ENCODE measurements at places on chromosomes 16 and 17. TPM values are rescaled to one million over a fixed set of nuclear protein-coding genes. Genes with fewer than 3 reads are reported as not detected.

DNA sequence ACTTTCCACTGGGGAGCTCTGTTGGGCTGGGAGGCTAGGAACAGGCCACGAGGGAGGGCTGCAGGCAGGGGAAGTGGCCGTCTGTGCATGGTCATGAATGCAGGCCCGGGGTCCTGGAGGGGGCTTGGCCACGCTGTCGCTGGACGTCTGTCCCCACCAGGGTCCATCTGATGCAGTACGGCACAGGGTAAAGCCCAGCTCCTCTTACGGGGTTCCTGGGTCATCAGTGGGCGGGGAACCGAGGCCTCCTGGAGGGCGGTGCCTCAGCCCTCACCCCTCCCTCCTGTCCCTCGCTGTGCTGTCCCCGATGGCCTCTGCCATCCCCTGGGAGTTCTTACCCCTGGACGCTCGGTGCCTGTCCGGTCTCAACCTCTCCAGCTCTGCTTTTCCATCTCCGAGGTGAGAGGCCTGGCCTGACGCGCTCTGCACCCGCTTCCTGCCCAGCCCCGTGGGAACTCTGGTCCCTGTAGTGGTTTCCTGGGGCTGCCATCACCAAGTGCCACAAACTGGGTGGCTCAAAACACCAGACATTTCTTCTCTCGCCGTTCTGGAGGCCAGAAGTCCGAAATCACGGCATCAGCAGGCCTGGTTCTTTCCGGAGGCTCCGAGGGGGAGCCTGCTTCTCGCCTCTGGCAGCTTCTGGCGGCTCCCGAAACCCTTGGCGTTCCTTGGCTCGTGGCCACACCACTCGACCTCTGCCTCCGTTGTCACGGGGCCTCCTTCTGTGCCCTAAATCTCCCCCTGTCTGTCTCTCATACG is 182.8 kb downstream of the SEC14L1 start:
- H3K36me3 ChIP-seq: no peaks in the 10 kb centered on the region
- peaks cover 59% of the 10 kb centered on the region for H3K4me1 ChIP-seq
- DNase-seq: no peak

DNA sequence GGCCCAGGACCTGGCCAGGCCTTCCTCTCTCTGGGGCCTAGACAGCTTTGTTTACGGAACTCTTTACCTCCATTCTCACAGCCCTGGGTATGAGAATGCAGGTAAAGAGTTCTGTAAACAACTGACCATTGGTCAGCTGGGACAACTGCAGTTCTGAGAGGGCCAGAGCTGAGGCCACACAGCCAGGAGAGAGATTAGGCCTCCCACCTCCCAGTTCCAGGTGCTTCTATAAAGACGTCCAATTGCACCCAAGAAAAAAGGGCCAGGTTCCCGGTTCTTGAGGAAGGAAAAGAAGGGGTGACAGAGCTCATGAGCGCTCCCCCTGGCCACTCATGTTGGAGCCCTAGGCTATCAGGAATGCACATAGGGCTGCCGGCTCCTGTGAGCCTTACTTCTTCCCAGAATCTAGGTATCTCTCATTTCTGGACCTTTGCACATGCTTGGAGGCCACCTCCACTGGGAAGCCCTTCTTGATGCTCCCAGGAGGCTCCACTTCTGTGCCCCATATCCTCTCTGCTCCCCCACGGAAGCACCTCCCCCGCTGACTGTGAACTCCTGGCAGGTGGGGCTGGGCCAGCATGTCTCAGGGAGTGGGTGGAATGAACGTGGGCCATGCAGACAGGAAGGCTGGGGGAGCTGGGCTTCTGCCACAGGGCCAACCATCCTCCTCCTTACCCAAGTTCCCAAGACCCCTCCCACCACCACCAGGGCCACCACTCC is 13.1 kb downstream of the CNGB1 start:
- H3K4me1 ChIP-seq: no peaks in the 10 kb centered on the region
- no peak overlapping the region for H3K4me3 ChIP-seq
- DNase-seq: no peak
- H3K27ac ChIP-seq: no peak overlapping the region
- no peaks in the 10 kb centered on the region for H3K27me3 ChIP-seq

DNA sequence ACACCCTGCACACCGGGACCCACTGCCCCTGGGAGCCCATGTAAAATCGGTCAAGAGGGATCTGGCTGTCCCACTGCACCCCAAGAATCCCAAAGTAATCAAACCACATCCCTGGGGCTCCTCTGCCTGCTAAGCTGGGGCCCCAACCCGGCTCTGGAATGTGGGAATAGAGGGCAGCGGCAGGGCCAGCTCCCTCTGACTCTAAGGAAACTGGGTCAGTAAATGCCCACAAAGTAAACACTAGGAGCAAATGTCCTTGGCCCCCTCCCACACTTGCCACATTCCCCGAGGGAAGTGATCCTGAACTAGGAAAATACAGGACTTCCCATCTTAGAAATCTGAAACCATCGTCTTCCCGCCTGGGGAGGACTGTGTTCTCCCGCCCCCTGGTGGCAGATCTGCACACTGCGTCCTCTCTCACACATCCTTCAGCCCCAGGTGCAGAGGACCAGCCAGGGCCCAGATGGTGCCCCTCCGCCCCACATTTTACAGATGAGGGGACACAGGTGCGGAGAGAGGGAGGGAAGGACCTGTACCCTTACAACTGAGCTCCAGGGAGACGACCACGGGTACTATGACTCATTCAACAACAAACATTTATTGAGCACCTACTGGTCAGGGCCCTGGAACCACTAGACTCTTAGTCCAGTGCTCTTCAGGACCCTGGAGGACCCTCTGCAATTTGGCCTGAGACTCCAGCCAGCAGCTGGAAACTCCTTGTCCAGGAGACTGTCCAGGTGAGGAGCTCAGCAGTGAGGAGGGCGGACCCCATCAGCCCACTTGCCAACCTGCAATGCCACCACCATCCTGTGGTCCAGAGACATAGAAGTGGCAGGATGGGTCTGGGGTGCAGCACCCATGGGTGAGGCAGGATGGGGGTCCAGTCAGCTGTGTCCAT is 10.1 kb downstream of the P3H4 start:
- DNase-seq: peak; percentile 86
- H3K4me3 ChIP-seq: peak overlapping the region; percentile 65
- H3K4me1 ChIP-seq: peaks cover 18% of the 10 kb centered on the region
- peaks cover 2% of the 10 kb centered on the region for H3K27me3 ChIP-seq
- no peak overlapping the region for H3K27ac ChIP-seq

DNA sequence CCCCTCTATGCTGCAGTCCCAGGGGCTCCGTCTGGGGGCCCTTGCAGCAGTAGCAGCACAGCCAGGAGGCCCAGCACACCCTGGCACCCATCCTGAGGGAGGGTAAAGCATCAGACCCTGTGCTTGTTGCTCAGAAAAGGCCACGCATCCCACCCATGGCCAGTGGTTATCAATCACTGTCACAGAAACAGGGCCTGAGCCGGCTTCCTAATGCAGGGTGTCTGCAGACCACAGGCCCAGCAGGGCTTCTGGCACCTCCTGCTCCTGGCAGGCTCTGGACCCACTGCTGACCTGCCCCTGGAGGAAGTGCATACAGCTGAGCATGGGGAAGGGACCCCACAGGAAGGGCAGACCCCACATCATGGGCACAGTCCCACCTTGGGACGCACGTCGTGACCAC is 26.9 kb upstream of the CDH15 start:
- H3K27me3 ChIP-seq: no peaks in the 10 kb centered on the region
- no peak overlapping the region for H3K27ac ChIP-seq
- H3K4me1 ChIP-seq: no peaks in the 10 kb centered on the region
- H3K36me3 ChIP-seq: peaks cover 19% of the 10 kb centered on the region
- no peak for DNase-seq

TEX19 gene
- 0.23 TPM for total RNA-seq

GLG1 gene
- total RNA-seq: 114 TPM

MFAP4 gene
- 0.26 TPM for total RNA-seq

NTN1 gene
- total RNA-seq: 10.1 TPM

Data from neural crest cell (in vitro differentiated cells).